ENCODE measurements at places on chromosomes 6 and 20.

DNA sequence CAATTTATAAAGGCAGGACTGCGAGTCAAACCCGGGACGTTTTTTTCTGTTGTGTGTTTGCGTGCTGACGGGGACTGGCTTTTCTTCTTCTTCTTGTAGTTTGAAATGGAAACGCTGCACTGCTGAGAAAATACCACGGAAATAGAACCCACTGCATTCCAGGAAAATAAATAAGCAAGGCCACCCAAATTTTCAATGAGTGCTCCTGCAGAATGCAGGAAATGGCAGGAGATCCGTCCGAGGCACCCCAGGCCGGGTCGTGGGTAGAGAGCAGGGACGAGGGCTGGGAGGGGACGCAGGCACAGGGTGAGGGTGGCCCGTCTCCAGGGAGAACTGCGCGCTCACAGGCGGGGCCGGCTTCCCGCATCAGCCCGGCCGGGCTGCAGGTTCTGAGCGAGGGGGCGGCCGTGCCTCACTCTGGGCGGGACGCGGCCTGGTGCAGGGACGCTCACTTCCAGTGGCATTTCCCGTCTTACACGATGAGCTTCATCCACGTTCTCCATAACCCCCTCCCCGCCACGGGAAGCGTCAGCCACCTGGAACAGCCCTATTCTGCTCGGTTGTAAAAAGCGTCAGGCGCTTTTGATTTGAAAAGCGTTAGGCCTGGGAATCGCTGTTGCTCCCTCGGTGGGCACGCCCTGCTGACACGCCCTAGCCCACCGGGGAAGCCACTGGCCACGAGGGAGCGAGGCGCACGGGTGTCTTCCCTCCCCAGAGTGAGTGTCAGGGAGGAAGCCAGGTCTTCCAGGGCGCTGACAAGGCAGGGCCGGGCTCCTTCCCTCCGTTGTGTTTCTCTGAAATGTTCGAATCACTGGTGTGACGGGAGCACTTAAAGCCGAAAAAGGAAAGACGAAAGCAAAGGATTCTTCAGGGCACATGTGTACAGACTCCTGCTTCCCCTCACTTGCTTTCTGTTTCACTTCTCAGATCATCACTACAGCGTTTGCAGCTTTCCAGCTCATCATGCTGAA lies 17.9 kb upstream of the EXOC2 start:
- DNase-seq, result no peak

- no peak for DNase-seq
Observed at GRCh38 chr6:101422811-101423210, 29.3 kb downstream of the GRIK2 start.

DNA sequence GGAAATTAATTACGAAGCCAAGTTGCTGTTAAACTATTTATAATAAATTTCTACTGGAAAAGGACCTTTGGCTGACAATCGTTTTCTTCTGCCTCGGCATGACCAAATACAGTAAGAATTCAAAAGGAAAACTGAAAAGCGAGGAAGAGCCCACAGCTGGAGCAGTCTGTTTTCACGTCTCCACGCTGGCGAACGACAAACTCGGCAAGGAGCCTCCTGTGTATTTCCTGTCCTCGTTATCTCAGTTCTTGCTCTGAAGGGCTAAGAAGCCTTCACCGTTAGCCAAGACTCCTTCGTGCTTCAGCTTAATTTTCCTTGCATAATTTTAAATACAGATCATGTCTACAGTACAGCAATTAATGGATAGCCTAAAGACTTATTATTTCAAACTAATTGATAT lies 214.3 kb upstream of the PLCB4 start:
- no peak for DNase-seq

DNA sequence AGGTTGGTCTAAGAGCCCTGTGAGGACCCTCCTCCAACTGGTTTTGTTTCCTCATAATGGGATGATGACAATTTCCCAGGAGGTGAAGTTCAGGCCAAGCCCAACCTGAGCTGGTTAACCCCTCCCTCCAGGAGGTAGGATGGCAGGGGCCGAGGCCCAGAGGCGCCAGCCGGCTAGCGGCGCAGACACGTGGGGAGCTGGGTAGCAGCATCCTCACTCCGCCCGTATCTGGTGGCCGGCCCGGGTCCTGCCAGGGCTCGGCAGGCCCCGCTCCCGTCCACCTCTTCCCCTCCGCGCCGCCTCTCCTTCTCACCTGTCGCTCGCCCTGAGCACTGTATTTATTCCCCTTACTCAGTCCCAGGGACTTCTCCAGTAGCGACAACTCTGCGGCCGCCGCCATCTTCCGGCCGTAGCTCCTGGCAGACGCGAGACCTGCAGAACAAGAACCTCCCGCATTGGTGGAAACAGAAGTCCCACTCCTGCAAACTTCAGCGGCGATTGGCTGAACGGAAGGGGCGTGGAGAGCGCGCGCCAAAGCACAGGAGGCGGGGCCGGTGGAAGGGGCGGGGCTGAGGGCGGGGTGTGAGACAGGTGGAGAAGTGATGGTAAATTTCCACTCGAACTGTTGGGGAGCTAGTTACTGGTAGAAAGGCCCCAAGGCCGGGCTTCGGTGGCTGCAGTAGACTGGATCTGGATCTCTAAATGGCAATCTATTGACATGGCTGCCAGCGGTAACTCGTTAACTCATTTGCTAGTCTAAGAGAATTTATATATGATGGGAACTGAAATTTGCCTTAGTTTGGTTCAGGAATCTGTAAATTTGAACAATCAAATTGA lies at the start of gene EEF1E1:
EEF1E1 (minus strand) TSS at position 427 of the 837 bp plus-strand sequence; CDS start at position 400, 27 bp downstream.
- peak; percentile 97 for DNase-seq

DNA sequence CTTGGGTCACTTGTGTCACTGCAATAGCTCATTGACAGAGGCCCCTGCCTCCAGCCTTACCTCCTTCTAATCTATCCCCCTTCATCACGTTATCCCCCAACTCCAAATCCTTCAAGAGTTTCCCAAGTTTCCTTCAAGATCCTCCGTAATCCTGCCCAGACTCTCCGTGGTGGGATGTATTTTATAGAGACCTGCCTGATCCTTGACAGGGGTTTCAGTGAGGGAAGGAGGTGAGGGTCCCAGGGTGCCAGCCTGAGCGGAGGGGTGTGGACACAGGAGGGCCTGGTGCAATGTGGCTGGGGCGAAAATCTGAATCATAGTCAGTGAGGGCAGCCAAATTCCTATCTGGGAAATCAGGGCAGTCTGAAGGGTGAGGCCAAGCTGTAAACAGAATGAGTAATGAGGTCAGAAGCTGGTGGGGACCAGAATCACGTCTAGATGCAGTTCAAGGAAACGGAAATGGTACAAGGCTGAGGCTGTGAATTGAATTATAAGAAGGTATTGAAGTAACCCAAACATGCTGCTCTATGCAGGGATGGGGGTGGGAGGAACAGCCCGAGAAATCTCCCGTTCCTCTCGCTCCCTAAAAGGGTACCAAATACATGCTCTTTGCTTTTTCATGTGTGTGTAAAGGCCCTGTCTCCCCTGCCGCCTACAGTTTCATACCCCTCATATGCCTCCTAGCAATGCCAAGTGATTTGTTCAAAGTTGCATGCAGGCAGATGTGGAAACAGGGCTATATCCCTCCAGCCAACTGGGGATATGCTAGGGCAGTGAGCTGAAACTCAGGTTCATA lies 35.4 kb upstream of the PIM1 start:
- DNase-seq, result no peak

GRCh38 chr20:25532971-25533391 lies 52.4 kb downstream of the NINL start:
- DNase-seq, result no peak

DNA sequence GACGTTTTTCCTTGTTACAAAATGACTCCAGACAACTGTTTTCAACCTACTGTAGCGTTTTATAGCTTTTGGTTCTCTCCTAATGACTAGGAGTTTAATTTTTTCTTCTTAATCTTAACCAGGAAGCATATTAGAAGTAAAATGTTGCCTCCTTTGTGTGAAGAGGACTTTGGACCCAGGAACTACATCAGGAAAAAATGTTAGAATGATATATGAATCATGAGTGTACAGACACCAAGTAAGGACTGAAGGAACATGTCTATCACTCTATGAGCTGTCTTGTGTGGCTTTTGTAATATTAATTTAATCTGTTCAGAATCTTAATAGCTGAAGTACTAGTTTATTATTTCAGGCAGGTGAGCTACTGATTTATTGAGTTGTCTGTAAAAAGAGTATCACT lies 71.0 kb upstream of the MARCKS start:
- DNase-seq, result no peak

DNA sequence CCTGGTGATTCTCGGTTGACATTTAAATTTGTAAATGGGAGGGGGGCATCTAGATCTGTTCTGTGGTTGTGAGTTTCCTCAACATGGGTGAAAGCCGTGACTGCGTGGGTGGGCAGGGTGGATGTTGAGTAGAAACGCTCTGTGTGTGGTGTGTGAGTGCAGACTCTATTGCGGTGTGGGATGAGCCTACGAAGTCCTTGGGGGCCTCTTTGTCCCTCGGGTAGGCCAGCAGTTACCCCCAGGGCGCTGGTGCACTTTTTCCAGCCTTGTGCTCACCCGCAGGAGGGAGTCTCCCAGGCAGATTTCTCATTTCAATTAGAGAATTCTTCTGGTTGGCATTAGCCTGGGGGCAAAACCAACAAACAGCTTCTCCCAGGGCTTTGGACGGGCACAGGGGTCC lies 10.6 kb downstream of the TOX2 start:
- no peak for DNase-seq

Measured in stimulated activated CD8-positive, alpha-beta memory T cell treated with anti-CD3 and anti-CD28 coated beads, Interleukin-7, amount 100 ng/mL, for 1 hour (primary cell).